ENCODE measurements at places on chromosomes 4 and X.
A peak's percentile ranks its signal among the peaks of the same experiment; 100 is the strongest.

GRCh38 chrX:1491851-1492349 lies 39.2 kb upstream of the ASMTL start:
- peak; percentile 97 for DNase-seq

DNA sequence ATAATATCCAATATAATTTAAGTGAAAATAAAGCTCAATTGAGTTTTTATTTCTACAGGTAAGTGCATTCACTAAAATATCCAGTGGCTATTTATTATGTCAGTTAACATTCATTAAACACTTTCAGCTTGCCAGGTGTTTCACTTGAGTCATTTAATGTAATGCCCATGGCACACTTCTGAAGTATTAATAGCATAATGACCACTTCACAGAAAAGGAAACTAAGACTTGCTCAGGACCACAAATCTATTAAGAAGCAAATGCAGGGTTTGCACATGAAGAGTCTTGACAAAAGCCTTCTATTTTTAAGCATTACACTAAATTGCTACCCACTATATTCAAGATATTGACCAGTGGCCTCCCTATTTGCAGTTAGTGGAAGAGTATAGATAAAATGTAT lies 612.7 kb downstream of the KCTD8 start:
- DNase-seq: no peak

DNA sequence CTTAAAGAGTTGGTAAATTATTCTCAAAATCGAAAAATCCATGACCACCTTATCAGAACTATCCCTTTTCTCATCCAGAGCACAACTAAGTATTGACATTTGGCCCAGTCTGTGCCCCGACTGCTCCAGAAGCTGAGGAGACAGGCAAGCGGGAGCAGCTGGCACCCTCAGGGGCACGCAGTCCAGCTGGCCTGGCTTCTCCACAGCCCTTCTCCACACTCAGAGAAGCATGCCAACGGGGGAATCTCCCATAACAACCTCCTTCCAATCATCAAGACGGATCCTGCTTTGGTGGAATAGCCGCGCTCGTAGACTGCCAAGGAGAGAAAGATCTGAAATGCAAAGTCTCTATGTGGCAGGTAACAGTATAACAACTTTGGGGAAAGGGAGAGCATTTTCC lies 85.4 kb downstream of the AFAP1 start:
- no peak for DNase-seq

- DNase-seq: no peak
Observed at GRCh38 chrX:150058728-150059127, 120.4 kb upstream of the EOLA2 start.

GRCh38 chrX:130516123-130516522 lies 114.3 kb downstream of the RBMX2 start:
- DNase-seq: no peak

DNA sequence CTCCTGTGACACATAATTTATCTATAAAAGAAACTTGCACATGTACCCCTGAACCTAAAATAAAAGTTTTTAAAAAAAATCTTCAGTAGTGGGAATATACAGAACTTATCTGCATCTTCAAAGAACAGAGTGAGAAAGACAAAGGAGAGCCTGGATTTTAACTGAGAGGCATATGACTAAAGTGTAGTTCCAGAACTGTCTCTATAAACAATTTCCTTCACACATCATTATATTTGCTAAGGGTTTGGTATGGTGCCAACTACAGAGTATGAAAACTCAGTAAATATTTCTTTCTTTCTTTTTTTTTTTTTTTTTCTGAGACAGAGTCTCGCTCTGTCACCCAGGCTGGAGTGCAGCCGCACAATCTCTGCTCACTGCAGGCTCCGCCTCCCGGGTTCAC lies 49.9 kb upstream of the NFKB1 start:
- DNase-seq: no peak

GRCh38 chrX:16207634-16208033 lies 40.4 kb downstream of the MAGEB17 start:
- no peak for DNase-seq

GRCh38 chr4:151668689-151669402 lies 92.0 kb downstream of the GATB start:
- DNase-seq: no peak

DNA sequence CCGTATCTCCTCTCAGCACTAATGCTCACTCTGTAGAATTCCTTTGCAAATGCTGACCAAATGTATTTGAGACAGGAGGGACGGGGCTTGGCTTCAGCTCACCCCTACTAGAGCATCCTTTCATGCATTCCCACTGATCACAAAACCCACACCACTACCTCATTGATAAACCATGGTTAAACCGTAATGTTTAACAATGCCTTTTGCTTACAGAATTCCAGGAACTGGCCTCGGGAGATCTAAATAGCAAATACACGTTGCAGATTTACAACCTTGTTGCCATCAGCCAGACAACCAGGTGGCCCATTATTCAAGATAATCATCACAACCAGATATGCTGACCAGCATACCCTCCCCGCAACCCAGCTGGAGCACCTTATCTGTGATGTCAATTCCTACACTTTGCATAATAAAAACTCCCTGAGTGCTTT lies 391.9 kb downstream of the KCTD8 start:
- DNase-seq: no peak

GRCh38 chrX:19705196-19705769 lies 182.1 kb downstream of the SH3KBP1 start:
- no peak for DNase-seq

DNA sequence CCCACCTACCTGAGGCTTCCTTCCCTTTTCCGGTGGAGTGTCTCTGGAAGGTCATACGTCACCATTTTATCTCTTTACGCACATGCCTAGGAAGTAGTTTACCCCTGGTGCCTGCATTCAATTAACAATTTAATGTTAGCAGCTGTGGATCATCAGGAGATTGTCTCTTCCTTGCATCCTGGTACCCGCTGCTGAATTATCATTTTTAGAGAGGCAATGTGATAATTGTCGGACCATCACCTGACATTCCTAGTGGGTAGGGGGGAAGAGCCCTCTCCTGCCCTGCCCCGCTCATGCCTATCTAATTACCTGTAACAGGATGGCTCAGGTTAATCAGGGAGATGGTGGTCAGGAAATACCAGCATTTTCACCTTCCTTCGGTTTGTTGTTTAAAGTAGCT lies 863.6 kb downstream of the RPA4 start:
- no peak for DNase-seq

- no peak for DNase-seq
Observed at GRCh38 chrX:137430984-137431475, 134.9 kb upstream of the ZIC3 start.

- DNase-seq: no peak
Observed at GRCh38 chr4:92636038-92636806, 332.5 kb downstream of the GRID2 start.

DNA sequence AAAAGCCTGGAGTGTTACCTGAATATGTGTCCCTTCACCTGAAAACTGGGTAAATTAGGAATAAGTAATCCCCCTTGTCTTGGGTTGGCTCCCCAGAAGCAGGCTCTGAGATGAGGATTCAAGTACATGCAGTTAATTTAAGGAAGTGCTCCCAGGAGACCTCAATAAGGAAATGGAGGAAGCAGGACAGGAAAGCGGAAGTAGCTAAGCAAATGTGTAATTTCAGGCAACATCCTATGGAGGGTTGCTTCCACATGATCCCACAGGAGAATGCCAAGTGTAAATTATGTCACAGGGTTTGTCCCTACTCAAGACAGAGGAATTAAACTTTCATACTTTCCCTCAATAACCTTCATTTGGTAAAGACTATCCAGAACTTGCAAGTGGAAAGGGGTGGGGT lies 48.1 kb upstream of the ARHGEF6 start:
- no peak for DNase-seq

All from Karpas-422 (cell line).